ENCODE measurements at places on chromosomes 11 and 22.

DNA sequence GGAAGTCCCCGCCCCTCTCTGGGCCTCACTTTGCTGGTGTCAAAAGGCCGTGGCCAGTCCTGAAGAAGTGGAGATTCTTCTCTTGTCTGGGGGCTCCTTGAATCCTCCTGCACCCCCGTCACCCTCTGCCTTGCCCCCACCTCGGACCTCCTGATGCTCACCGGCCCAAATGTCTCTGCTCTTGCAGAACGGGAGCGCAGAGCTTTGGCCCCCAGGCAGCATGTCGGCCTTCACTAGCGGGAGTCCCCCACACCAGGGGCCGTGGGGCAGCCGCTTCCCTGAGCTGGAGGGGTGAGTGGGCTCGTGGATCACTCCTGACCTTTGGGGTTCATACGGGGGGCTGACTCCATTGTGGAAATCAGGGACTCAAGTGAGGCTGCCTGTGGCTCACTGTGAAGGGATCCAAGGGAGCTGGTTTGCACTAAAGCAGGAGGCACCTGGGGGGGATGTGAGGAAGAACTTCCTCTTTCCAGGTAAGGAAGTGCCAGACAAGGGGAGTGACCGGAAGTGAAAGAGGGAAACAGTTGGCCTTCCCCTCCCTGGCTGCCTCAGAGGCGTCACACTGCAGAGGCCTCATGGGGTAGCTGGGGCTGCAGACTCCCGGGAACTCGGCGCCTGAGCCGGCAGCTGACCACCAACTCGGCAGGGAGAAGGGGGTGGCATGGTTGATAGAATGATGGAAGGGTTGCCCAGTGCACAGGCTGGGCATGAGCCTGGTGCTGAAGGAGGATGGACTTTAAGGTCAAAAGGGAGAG lies 23.1 kb downstream of the CSF2RB start:
- DNase-seq: no peak

- peak; percentile 88 for DNase-seq
Observed at GRCh38 chr11:128848815-128849455, 18.2 kb downstream of the KCNJ1 start.

DNA sequence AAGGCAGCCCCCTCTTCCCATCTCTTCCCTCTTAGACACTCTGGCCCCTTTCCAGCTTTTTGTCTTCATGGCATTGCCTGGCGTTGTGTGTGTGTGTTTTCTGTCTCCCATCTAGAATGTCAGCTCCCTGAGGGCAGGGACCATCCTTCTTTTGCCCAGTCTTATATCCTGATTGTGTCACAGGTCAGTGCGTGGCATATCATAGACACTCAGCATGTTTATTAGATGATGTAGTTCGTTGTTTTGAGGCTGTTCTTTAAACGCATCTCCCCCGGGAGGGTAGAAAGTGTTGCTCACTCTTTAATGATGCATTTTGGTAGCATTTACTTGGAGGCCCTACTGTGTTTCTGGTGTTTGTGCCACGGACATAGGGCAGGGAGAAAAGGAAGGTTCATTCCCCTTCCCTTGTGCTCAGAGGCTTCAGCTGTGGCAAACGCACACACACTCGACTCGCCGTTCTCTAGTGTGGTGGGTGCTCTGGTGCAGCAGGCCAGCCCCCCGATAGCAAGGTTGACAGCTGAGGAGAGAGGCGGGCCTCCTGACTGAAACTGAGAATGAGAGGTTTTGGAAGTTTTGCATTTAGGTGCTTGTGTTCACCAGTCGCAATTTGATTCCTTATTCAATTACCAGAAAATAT lies 60.2 kb downstream of the TNRC6B start:
- no peak for DNase-seq

- peak; percentile 77 for DNase-seq
Observed at GRCh38 chr22:39349967-39350726, at the start of gene SYNGR1. SYNGR1 (plus strand) TSS chr22:39349991; CDS start chr22:39350011, 20 bp downstream.

DNA sequence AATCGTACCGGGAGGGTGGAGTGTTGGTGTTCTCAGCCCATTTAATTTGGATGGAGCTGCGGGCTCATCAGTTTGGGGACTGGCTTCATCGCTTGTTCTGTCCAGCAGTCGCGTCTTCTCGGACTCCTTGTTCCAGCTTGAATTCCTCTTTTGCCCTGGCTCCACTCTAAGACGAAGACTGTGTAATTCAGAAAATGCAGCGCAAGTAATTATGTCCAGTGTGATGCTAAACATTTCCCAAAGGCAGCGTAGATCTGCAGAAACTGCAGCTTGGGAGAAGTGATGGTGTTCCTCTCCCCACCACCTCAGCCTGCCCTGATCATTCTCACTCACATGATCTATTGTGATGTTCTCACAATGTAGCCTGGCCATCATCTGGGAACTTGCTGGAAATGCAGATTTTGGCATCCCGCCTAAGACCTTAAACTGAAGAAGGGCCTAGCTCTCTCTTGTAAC lies 666 bp downstream of the SLC25A18 start:
- no peak for DNase-seq

DNA sequence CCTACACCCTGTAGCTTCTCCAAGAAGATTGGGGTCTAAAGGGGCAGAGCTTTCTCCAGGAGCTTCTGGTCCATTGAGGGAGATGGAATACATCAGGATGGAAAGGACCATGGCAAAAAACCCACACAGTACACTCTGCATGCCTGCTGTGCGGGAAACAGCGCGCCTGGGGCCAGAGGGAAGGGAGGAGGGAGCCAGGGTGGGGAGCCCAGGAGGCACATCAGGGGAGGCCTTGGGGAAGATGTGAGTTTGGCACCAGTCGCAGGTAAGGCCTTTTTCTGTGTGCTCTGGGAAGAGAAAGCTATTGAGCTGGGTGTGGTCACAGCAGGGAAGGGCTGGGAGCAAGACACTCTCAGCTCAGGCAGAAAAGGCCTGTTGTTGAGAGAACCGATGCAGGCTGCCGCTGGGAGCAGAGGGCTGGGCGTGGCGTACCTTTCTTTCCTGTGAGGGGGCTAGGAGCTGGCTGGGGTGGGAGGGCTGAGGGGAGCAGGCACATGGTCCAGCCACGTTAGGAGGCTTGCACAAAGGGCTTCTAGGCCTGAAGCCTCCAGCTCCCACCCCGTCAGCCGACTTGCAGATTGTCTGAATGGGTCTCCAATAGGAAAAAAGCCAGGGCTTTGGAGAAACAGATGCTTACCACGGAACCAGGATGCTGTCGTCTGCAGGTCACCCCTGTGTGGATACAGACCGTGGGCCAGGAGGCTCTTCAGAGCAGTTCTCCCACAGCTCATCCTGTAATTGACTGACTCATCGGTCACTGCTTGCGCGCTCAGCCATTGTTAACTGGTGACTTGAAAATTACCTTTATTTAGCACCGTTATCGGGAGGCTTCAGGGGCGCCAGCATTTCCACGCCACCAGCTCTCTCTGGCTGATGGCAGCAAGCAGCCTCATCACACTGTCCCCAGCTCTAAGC lies 237.3 kb downstream of the ST3GAL4 start:
- DNase-seq: peak; percentile 72

GRCh38 chr11:74989260-74989638 lies 516 bp downstream of the NEU3 start:
- peak; percentile 16 for DNase-seq

DNA sequence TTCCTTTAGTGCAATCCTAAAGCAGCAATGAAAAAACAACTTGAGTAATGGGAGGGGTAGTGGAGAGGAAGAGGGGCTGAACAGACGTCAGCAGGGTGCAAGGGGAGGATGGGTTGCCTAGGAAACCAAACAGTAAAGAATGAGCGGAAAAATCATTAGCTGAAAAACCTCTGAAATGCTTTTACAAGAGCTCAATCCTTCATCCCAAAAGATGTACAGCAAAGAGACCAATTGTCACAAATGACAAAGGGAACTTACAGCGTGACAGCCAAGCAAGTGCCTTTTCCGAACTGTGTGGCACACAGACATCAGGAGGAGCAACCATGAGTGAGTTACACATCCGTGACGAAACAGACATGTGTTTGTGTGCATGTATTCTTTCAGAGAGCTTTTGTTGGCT lies 104.6 kb downstream of the SIK3 start:
- peak; percentile 68 for DNase-seq

DNA sequence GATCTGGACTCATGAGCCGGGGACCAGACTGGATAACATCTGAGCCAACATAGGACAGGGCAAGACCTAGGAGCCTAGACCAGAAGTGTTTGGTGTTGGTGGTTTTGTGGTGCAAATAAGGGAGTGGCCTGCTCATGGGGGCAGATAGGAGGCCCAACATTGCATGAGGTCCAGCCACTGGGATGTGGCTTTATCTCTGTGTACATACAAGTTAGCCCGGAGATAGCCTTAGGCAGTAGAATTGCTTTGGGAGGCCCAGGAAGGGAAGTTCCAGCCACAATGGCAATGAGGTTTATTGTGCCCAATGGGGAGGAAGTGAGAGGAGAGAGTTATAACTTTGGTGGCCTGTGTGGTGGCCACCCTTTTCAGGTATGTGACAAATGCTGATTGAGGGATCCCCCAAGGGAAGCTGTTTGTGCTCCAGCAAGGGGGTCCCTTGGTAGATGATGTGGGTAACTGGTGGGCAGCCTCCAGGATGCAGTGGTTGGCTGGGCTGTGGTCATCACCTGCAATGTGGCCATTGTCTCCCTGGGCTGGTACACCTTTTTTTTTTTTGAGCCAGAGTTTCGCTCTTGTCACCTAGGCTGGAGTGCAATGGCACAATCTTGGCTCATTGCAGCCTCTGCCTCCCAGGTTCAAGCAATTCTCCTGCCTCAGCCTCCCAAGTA lies 6.4 kb downstream of the LMO2 start:
- no peak for DNase-seq

DNA sequence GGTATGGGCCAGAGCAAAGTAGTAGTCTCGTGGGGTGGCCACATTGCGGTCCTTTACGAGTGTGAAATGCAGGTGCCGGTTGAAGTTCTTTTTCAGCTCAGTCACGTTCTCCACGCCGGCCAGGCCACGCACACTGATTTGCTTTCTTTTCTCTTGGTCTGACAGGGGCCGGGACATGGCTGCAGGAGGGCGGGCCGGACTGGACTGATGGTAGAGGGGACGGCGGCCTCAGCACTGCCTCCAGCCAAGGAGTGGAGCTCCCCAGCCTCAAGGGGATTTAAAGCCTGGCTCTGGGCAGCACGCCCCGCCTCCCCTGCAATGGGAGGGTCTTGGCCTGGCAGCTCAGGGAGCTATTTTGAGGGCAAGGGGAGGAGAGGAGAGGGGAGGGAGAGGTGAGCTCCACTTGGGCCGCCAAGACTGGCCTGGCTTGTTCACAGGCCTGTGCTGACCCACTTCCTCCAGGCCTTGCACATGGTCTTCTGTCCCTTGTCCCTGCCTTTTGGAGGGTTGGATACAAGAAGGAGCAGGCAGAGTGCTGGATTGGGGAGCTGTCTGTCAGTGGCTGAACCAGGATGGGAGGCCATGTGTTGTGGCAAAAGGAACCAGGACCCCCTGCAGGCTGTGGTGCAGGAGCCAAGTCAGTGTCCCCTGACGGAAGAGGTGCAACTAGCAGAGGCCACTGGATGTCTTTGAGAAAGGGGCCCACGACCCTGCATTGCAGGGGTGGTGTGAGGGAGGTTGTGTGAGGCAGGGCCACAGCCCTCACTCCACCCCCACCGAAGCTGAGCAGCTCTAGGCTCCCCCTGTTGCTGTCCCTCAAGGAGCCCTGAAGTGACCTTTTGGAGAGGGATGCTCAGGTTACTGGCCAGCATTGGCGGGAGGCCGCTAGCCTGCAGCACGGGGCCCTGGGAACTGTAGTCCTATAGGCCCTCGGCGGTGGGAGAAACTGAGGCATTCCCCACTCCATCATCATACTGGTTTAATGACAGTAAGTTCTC lies at the start of gene PYGM:
PYGM (minus strand) TSS at position 253 of the 998 bp plus-strand sequence; CDS start at position 177, 76 bp downstream.
- peak; percentile 90 for DNase-seq

GRCh38 chr22:34111210-34111824 lies 191.0 kb upstream of the LARGE1 start:
- DNase-seq: peak; percentile 67

- DNase-seq: peak; percentile 95
Observed at GRCh38 chr11:65637794-65638419, at the start of gene SIPA1. SIPA1 (plus strand) TSS chr11:65638101; CDS start chr11:65640922, 2,821 bp downstream.

GRCh38 chr11:23278121-23278520 lies 417.8 kb upstream of the CCDC179 start:
- no peak for DNase-seq

DNA sequence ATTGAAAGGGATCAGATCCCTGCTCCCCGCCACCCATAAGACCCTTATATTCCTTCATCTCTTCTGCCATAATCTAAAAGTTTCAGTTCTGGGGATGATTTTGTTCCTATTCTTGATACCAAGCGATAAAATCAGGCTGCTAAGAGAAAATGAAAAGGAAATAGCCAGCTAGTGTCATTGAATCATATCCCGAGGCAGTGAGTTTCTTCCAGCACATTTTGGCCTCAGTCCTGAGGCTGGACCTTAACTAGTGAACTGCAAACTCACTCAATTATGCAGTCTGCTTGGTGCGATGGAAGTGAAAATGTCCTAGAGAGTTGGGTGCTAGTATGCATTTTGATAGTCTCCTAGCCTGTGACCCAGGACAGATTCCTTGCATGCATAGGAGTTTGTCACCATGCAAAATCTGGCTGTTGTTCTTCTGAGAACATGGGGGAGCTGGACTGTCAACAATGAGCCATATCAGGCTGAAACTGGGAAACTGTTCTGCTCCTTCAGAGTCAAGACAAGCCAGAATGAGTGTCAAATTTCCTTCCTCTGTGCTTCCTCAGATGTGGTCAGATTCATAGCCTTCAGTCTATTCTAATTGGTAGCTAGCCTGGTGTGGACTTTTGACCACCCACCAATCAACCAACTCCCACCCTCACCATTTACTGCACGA lies 102.9 kb downstream of the CCDC81 start:
- no peak for DNase-seq

DNA sequence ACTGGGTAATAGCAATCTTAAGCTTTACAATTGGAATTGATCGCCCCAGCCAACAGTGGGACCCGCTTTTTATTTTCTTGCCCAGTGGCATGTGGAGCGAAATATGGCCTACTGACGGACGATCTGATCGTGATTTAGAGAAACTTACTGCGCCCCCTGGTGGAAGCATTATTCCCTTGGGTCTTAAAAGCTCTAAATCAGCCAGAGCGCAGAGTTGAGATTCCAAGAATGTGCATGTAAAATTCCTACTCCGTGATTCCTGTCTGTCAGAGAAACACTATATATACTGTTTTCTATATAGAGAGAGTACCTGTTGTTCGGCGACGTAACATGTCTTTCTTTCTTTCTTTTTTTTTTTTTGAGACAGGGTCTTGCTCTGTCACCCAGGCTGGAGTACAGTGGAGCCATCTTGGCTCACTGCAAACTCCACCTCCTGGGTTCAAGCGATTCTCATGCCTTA lies 3.7 kb upstream of the DPF2 start:
- peak; percentile 97 for DNase-seq

- DNase-seq: no peak
Observed at GRCh38 chr22:46079093-46079860, 71.0 kb upstream of the PPARA start.

- DNase-seq: no peak
Observed at GRCh38 chr11:108817976-108818375, 153.1 kb downstream of the DDX10 start.

GRCh38 chr11:127255209-127255608 lies 254.6 kb upstream of the KIRREL3 start:
- DNase-seq: no peak

DNA sequence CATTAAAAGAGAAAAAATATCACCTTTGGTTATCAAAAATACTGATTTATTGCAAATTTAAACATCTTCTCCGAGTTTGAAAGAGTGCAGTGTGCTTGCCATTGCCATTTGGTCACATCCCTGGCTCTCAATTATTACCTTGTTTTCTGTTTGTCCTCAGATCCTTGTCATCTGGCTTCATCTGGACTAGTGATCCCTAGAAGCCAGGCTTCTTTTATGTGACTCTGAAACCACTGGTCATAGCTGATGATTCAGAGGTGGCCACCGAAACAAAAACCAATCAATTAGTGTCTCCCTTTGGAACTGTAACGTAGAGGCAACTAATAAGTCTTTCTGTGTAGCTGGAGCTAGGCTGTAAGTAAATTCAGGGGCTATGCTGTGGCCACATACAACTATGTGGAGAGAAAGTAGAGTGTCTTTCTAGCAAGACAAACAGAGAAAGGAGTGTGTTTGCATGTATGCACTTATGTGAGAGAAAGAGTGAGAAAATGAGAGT lies 237.9 kb downstream of the LUZP2 start:
- no peak for DNase-seq

All from neural progenitor cell (in vitro differentiated cells).